Urinary bladder (tissue), 4 donors: ENCODE measurements at places on chromosomes 13 and 19. TPM values are rescaled to one million over a fixed set of nuclear protein-coding genes. Genes with fewer than 3 reads are reported as not detected.

DNA sequence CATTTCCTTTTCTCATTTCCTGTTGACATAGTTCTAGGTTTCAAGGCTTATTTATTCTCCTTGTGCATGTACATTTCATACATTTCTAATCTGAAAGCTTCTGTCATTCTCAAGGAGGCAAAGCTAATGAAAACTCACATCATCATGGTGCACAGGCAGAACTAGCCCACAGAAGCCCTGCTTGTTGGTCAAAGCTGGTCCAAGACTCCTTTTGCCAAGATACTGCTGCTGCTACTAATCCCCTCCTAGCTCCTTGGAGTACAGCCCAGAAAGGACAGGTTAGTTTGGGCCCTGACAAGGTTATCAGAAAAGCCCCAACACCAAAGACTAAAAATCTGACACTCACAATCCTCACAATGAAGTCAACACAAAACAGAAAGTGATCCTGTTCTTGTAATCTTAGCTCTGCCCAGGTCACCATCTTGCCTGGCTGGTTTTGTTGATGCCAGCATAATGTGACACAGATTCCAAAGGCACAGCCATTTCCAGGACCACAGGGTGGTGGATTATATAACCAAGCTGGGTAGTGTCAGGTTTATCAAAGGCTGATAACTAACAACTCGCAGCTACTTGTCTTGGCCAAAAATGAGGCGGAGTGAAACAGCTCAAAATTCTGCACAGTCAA lies 417.4 kb downstream of the NDFIP2 start:
- DNase-seq, result no peak

- no peak for DNase-seq
Measured at GRCh38 chr19:1008268-1009040, 8.2 kb downstream of the GRIN3B start.

DNA sequence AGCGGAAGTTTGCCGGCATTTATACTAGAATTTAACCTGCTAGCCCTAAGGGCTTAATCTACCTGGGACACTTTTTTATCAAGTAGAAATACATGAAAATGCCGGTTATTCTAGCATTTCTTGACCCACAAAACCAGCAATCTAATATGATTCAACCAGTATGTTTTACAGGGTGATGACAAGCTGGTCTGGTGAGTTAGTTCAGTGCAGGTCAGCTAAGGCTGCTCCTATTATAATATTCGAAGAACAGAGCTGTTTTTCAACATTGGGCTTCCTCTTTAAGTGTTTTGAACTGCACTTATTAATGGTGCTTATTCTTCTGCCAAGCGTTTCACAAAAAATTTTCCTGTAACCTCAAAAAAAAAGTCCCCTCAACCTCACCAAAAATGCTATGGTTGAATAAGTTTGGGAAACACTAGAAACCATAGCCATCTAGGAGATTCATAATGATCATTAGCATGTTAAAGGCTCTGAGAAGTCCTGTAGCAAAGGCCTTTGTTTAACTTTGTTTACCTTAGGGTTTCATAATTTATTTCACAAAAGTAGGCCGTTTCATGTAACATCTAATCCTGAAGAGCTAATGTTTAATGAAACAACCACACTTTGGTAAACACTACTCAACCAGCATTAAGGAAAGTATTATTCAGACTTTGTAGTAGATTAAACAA lies 526.6 kb downstream of the KLF12 start:
- DNase-seq, result no peak

The METTL21C gene
- not detected for polyA plus RNA-seq

The AMER2 gene
- 0.01 TPM for polyA plus RNA-seq

DNA sequence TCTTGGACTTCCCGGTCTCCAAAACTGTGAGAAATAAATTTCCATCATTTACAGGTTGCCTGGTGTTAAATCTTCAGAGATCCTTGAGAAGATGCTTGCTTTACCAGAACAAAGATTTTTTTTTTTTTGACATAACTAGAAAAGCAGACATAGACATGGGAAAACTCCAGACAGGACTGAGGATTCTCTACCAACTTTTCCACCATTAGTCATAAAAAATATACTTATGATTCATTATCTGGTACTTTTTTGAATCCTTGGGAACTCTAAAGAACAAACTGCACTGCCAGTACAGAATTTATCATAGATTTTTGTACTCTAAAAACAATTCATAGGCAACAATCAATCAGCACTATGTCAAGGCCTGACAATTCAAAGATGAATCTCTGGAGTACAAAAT lies 487.6 kb downstream of the EFNB2 start:
- DNase-seq, result no peak

- no peak for DNase-seq
Measured at GRCh38 chr19:37227996-37228395, 10.0 kb downstream of the ZNF383 start.

The ZNF701 gene
- polyA plus RNA-seq, result 7.0 TPM

DNA sequence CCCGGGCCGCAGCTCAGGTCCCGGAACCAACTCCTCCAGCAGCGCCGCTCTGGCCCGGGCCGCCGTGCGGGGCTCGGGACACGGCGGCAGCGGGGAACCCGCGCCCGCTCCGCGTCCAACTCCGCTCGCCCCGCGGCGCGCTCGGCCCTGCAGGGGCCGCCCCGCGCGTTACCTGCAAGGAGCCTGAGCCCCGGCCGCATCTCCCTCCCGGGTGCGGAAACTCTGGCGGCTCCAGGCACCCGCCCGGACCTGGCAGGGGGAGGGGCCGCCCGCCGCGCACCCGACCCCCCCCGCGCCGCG lies at the start of gene TMTC4:
TSS of gene TMTC4 (minus strand) at position 224 of the 300 bp plus-strand sequence. CDS start 4,433 bp downstream, outside the sequence.
- DNase-seq, result no peak

- no peak for DNase-seq
Measured at GRCh38 chr13:25971459-25972145, 80.2 kb downstream of the SHISA2 start.

GRCh38 chr13:52411629-52412028 lies 5.7 kb upstream of the THSD1 start:
- DNase-seq, result no peak

DNA sequence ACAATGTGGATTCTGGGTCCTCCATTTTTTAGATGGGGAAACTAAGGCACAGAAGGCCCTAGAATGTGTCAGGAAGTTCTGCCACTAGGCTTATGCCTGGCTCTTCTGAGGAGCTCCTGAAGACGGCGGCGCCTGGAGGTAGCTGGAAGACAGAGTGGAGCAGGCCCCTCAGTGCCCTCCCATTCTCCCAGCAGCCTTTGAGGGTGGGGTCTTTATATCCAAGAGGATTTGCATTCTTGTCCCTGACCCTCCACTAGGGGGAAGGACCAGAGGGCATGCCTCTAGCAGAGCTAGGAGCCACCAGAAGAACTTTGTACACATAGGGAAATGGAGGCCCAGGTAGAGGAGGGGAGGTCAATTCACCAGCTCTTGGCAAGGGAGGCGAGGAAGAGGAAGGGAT lies 9.4 kb downstream of the CELF5 start:
- DNase-seq, result no peak

DNA sequence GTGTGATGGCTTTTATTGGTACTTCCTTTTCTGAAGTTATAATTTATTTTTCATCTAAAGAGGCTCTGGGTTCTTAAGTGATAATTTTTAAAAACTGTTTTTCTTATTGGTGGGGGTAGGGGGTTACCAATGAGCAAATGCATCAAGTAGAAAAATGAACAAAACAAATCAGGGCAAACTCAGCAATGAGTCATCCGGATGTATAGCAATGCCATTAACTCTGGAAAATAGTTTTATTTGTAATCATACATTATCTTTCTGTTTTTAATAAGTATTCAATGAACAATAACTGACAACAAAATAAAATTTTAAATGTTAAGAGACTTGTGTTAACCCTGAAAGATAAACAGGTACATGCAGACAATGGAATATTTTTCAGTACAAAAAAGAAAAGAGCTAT lies 67.6 kb downstream of the UFM1 start:
- DNase-seq, result no peak

- DNase-seq, result no peak
Measured at GRCh38 chr13:60326273-60326672, 70.7 kb upstream of the TDRD3 start.

- DNase-seq, result no peak
Measured at GRCh38 chr13:71546881-71547280, 320.1 kb downstream of the DACH1 start.

DNA sequence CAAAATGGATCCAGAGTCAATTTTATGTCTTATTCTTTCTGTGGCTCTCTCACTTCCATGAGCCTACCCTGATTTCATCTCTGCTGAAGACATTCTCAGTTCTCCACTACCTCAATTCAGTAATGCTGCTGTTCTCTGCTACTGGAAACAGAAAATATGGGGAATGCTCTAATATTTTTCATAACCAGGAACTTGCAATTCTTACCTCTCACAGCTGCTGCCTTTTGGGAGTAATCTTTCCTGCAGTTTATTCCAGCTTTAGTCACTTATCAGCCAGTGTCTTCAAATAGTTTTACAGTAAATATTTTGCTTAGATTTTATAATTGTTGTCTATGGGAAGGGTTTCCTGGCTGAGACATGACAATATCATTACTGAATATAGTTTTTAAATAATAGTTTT lies 145.1 kb upstream of the UFM1 start:
- no peak for DNase-seq
